ENCODE measurements at places on chromosomes 16 and 17.

GRCh38 chr17:50238601-50239280, 35.5 kb upstream of the TMEM92 start:
- DNase-seq, result no peak

DNA sequence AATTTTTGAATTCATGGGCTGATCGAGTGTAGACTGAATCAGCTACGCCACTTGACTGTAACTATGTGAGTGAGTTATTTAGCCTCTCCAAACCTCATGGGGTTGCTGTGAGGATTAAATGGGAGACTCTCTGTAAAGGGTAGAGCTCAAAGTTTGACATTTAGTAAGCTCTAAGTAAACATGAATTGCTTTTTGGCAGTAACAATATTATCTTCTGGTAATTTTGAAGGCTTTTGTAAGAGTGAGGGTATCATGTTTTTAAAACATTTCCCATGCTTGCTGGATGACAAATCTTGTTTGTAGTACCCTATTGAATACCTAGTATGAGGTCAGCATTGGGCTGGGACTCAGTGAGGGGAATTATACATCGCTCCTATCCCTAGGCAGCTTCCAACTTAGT, 35.3 kb downstream of the MRTFB start:
- DNase-seq, result no peak

DNA sequence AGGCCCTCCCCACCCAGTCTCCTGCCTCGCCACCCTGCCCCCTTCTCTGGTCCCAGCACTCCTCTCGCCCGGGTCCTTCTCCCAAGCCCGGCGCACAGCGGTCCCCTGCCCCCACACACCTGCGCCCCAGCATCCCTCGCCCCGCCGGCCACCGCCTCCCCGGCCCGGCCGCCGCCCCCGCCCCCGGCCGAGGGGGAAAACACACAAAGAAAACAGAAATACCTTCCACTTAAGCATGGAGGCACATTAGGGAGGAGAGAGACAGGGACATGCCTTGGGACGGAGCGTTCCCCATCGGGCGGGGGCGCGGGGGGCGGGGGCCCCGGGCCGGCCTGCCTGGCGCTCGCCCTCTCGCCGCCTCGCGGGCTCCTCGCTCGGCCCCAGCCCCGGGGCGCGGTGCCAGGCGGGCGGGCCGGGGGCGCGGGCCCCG, 326 bp downstream of the SRCIN1 start:
- peak; percentile 12 for DNase-seq

DNA sequence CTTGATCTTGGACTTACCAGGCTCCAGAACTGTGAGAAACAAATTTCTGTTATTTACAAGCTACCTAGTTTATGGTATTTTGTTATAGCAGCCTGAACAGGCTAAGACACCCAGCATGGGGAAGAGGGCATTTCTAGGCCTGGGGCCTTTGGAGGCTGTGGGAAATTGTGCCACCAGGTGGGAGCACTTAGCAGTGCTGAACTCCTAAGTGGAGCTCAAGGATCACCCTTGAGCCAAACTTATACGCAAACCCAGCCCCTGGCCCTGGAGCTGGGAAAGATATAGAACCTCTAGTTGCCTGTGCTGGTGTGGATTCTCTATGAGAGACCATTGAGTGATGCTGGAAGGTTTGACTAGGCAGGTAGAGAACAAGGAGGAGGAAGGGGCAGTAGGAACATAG, 36.1 kb downstream of the MIS12 start:
- no peak for DNase-seq

GRCh38 chr16:56932721-56933619, 1.0 kb downstream of the HERPUD1 start:
- DNase-seq, result no peak

GRCh38 chr16:6038941-6039645, 941.5 kb upstream of the EEF2KMT start:
- DNase-seq, result no peak

DNA sequence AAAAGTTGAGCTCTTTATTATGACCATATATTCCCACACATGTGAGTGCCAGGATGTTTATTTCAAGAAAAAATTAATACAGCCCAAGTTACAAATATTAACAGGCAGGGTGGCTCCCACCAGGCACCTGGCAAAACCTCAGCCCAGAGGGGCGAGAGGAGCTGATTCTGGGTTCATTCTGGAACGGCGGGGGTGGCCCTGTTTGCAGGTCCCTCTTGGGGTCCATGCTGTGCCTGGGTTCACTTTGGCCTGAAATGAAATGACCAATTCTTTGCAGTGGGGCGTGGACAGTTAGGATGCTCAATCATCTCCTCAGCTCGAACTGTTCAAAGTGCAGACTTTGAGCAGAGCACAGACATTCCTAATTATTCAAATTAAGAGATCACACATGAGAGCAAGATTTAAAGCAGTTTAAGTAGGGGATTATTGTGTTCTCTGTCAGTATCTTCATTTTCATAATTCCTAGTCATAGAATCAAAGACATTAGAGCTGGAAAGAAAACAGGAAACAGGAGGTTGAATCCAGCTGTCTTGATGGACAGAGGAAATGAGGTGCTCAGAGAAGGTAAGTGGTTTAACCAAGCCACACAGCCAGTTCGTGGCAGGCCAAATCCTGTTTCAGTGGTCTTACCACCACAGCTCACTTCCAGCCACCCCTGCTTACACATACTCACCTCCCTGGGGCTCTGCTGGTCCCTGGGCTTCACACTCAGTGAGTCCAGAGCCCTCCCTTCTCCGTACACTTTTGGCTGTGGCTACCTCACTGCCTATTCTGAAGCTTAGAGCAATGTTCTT, 363.9 kb upstream of the TNRC6C start:
- DNase-seq, result no peak

DNA sequence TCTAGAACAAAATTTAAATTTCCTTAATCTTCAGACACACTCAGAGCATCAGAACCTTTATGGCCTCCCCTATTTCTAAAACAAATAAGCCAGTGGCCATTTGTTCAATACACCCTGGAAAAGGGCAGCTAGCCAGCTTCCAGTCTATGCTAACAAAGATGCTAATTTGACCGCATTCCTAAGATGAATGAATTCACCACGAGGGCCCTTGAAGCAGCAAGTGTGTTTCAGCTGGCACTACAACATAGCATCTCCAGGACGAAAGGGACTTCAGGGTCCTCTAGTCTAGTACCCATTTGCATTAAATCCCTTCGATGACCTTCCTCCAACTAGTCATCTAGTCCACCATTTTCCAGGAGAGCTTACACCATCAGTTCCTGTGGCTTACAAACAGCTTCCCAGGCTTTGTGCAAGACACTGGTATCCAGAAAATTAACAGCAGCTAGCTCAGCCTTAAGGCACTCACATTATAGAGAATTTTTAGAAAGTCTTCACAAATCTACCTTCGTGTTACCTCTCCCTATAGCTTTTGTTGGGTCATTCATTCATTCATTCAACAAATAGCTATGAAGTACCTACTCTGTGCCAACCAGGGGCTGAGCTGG, 10.9 kb downstream of the KRT37 start:
- DNase-seq, result no peak

DNA sequence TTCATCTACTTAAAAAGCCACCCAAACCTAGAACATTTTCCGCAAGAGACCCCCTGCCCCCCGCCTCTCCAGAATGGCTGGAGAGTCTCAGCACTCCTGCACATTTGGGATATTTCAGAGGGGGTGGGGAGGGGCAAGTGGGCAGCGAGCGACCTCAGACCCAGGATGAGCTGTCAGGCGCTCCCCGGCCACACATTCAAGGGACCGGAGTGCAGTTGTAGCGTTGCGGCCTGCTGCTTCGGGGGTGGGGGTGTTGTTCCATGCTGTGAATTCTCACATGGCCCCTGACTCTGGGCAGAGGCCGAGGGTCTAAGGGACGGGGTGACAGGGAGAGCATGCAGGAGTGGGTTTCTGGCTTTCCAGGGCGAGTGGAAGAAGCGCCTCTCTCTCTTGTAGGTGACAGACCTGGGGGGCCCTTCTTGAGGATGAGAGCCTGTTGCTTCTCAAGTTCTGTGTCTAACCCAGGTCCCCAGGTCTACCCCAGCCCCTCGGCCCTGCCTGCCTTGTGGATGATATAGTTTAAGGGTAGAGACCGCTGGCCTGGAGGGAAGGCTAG, 231.2 kb downstream of the SEC14L1 start:
- DNase-seq, result no peak

- DNase-seq, result no peak
Measured at GRCh38 chr16:79562166-79562823, 38.2 kb downstream of the MAF start.

DNA sequence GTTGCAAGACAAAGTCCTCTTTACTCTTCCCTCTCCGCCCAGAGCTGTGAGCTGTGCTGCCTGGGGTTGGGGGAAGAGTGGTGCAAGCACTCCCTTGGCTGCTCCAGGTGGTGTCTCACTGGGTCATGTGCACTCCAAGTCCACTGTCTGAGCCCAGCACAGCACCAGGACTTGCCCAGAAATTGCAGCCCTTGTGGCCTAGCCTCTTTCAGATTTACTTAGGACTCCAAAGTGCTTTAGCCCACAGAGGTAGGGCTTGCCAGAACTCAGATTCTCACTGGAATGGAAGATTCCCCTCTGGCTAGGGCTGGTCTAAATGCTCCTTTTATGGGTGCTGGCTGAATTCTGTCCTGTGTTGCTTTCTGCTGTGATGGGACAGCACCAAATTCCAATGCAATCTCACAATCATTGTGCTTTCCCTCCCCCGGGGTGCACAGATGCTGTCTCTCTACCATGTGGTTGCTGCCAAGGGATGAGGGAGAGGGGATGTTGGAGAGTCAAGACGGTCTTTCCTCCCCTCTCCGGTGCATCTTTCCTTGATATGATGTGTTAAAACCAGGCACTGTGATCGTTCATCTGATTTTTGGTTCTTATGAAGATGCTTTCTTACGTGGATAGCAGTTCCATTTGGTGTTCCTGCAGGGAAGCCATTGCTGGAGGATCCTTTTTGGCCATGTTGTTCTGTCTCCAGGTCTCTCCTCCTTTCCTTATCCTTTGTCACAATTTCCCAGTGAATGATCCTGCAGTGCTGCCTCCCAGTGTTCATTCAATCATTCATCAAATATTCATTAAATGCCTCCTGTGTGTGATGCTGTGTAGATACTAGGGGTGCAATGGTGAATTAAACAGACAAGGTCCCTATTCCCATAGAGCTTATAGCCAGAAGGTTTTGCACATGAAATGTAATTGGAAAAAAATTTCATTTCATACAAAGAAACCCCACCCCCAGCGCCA, 216.3 kb downstream of the SPECC1 start:
- no peak for DNase-seq

DNA sequence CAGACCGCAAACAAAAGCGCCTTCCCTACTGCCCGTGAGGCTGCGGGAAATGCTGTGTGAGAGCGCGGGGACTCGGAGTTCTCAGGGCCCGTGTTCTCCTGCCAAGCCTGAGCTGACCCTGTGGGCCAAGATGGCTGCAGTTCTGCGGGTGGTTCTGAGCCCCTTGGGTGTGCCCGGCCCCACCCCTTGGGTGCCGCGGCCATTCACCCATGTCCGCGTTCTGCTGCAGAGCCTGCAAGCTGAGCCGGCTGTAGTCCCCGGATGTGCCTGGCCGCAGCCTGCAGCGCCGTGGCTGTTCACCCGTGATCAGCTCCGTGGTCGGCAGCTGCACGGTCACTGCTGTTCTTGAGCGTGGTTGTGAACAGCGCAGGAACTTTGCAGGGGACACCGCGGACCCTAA, 20.0 kb downstream of the ACSF3 start:
- no peak for DNase-seq

- DNase-seq, result no peak
Measured at GRCh38 chr17:21213638-21214014, 335 bp downstream of the TMEM11 start.

- DNase-seq, result peak; percentile 60
Measured at GRCh38 chr17:43791589-43791988, 11.4 kb downstream of the CFAP97D1 start.

- no peak for DNase-seq
Measured at GRCh38 chr16:46918905-46919792, 35.0 kb downstream of the GPT2 start.

- no peak for DNase-seq
Measured at GRCh38 chr17:673200-673681, 41.4 kb downstream of the VPS53 start.

GRCh38 chr16:57938936-57939871, 31.7 kb downstream of the CNGB1 start:
- DNase-seq, result no peak

- DNase-seq, result no peak
Measured at GRCh38 chr16:4904108-4904941, 32.6 kb downstream of the PPL start.

Measured in NCI-H1105 (cell line).